ENCODE measurements at places on chromosomes 7 and 10.

DNA sequence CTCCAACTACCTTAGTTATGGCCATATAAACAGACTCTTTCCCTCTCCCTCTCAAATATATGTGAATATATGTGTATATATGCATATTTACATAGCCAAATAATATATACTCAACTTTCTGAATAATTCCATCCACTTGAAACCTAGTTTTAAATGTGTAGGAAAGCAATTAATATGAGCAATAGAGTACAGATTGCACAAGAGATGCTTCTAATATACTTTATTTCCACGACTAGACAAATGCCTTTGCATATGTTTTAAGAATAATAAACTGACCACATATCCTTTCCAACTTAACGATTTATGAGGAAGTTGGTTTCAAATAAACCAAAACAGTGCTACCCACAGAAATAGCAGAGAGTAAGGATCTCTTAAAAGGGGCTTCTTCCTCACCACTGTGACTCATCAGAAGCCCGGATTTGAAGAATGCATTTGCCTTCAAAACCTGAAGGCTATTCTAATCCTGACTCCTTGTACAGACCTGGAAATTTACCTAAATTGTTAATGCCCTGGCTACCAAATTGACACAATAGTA, 266.3 kb downstream of the AHR start:
- DNase-seq, result peak; percentile 11

- no peak for DNase-seq
These were observed 2.0 kb downstream of the COPS6 start for GRCh38 chr7:100090527-100091410.

GRCh38 chr10:104663563-104663962, 22.5 kb downstream of the SORCS3 start:
- DNase-seq, result no peak

GRCh38 chr10:101774589-101775272, 1.2 kb downstream of the FGF8 start:
- no peak for DNase-seq

GRCh38 chr10:77571490-77571889, 66.1 kb downstream of the KCNMA1 start:
- no peak for DNase-seq

DNA sequence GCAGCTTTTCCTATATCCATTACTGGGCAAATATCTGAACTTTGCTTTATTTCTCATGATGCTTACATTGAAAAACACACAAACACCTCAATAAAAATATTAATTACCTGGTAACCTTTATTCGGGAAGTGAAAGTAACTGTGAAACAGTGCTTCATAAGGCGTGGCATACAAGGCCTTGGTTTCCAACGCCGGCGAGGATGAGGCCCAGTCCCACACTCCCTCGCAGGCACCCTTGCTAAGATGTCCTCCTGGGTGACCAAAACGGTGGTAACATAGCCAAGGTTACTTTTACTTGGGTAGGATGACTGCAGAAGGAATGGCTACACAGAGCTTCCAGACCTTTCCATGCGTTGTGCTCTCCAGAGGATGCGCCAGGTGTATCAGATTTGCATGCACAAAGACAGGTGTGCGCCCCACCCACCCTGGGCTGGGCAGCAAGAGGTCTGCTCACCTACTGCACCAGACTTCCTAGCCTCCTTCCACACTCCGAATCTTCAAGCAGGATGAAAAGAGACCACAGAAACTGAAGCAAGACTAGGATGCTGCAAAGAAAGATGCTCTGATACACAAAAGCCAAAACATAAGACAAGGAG, 13.3 kb upstream of the DAGLB start:
- DNase-seq, result no peak

DNA sequence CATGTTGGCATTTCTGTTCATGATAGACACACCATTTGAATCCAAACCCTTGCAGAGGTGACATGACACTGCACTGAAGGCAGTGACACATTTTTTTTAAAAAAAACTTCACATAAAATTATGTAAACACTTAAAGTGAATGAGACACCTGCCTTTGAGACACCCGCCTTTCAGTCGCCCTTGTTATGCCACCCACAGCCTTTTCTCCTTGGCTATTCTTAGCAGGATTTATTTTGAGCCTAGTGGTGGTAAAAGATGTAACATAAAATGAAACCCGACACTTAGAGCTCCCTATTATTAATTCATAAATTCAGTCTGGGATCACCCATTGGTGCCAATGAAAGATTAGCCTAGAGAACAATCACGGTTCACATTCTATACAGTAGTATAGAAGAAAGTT, 161.3 kb downstream of the DYNC1I1 start:
- no peak for DNase-seq
